Activated T-cell treated with anti-CD3 and anti-CD28 coated beads for 4 hours (primary cell): ENCODE measurements at places on chromosomes 12 and 14.
A peak's percentile ranks its signal among the peaks of the same experiment; 100 is the strongest.

GRCh38 chr12:15074351-15074750 is 101.5 kb downstream of the PDE6H start:
- no peak for DNase-seq

- no peak for DNase-seq
Observed at GRCh38 chr14:92287987-92288386, 35.0 kb upstream of the SLC24A4 start.

GRCh38 chr12:12425616-12426015 is 68.7 kb downstream of the BORCS5 start:
- DNase-seq, result no peak

GRCh38 chr14:67416085-67416484 is 4.1 kb upstream of the PLEK2 start:
- no peak for DNase-seq

GRCh38 chr12:93191956-93192355 is 185.8 kb upstream of the NUDT4 start:
- no peak for DNase-seq

- no peak for DNase-seq
Observed at GRCh38 chr12:131370321-131370720, 340.6 kb upstream of the SFSWAP start.

- DNase-seq, result no peak
Observed at GRCh38 chr14:74400919-74401503, 25.0 kb downstream of the SYNDIG1L start.

- DNase-seq, result no peak
Observed at GRCh38 chr12:50102646-50103309, 1.0 kb upstream of the GPD1 start.

DNA sequence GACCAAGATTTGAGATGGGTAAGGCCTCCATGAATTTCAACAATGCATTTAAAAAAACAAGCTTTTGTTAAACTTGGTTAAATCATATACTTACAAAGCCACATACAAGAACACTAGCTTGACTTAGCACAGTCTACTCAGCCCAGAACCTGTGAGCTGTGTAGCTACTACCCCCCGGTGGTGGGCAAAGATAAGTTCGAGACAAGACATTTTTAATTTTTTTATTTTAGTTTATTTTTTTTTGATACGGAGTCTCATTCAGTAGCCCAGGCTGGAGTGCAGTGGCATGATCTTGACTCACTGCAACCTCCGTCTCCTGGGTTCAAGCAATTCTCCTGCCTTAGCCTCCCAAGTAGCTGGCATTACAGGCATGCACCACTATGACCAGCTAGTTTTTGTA is 3.7 kb upstream of the NECAP1 start:
- peak; percentile 38 for DNase-seq
